Mesothelial cell of epicardium (in vitro differentiated cells): ENCODE measurements at places on chromosomes 12 and 14.
A peak's percentile ranks its signal among the peaks of the same experiment; 100 is the strongest.

DNA sequence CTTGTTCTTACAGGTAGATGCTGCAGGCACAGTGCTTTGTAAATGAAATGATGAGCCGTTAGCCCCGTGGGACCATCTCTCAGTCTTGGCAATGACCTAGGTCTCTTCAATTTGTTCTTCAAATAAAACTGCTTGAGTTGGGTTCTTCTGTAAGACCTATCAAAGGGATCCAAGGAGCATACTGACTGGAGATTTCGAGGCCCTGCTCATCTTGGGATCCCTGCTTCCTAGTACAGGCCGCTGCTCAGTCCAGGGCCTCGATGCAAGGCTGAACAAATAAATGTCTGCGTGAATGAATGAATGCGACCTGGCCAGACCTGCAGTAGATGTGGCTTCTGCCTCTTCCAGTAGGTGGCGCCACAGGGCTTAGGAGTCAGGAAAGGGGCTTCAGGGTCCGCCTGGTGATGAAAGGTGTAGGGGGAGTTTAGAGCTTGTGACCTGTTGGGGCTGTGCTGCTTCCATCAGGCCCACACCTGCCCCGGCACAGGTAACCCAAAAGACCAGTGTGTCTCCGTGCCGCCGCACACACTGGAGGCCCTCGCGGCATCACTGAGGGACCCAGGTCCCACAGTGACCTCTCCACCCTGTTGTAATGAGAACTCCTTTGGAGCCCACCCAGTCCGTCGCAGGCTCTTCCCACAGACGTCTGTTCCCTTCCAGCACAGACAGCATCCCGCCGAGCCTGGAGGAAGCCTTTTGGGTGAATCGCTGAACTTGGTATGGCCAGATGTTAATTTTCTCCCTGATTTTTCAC lies 4.4 kb downstream of the CACNA1C start:
- peak; percentile 61 for DNase-seq

- DNase-seq = no peak
Observed at GRCh38 chr12:116248433-116248832, 29.1 kb downstream of the MED13L start.

GRCh38 chr12:7092229-7092985 lies at the start of gene C1R:
C1R (minus strand) TSS chr12:7092445; CDS start chr12:7092388, 57 bp downstream.
- DNase-seq = peak; percentile 81

- no peak for DNase-seq
Observed at GRCh38 chr12:113370923-113371682, 12.7 kb downstream of the PLBD2 start.

GRCh38 chr12:127542931-127543330 lies 724.0 kb upstream of the TMEM132C start:
- DNase-seq = no peak

- DNase-seq = no peak
Observed at GRCh38 chr12:48165089-48165981, 8.0 kb upstream of the ASB8 start.

DNA sequence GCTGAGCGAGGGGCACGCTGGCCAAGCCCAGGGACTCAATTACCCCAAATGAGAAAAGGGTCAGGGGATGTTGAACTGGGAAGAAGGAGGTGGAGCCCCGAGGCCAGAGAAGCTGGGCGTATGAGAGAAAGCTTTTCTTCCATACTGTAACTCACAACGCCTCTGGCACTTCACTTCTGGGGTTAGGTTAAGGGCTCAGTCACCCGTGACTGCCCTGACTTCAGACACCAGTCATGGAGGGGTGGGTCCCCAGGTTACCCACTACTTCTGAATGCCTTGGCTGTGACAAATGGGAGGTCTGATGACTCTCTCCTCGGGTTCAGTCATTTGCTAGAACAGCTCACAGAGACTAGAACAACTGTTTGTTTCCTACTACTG lies 5.5 kb upstream of the GPR132 start:
- DNase-seq = no peak

DNA sequence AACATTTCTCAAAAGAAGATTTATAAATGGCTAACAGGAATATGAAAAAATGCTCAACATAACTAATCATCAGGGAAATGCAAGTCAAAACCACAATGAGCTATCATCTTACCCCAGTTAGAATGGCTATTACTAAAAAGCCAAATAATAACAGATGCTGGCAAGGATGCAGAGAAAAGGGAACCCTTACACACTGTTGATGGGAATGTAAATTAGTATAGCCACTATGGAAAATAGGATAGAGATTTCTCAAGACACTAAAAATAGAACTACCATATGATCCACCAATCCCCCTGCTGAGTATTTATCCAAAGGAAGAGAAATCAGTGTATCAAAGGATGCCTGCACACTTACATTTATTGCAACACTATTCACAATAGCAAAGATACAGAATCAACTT lies 58.3 kb downstream of the GUCY2C start:
- no peak for DNase-seq

DNA sequence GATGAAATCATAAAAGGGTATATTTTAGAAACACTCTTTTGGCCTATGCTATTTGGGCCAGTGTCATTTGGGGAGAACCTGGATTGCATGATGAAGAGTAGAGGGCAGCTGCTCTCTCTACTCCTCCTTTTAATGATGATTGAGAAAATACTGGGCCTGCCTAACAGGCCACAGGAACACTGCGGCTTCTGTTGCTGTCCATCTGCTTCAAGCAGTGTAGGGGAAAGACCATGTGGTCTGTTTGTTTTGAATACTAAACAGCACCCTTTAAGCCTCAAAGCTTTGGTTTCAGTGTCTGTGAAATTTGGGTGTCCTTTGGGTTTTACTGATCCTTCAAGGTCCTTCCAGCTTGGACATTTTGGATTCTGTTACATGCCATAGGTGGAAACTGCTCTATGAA lies 78.0 kb downstream of the TTC6 start:
- no peak for DNase-seq

- no peak for DNase-seq
Observed at GRCh38 chr14:22533739-22534359, 55.2 kb downstream of the DAD1 start.

- DNase-seq = no peak
Observed at GRCh38 chr12:18239526-18239925, 21.8 kb upstream of the PIK3C2G start.

GRCh38 chr12:125454786-125455480 lies 389.7 kb downstream of the AACS start:
- DNase-seq = no peak
